ENCODE measurements at places on chromosomes 5 and 9.

GRCh38 chr9:133884907-133885744 is 107.0 kb downstream of the VAV2 start:
- no peak for DNase-seq

DNA sequence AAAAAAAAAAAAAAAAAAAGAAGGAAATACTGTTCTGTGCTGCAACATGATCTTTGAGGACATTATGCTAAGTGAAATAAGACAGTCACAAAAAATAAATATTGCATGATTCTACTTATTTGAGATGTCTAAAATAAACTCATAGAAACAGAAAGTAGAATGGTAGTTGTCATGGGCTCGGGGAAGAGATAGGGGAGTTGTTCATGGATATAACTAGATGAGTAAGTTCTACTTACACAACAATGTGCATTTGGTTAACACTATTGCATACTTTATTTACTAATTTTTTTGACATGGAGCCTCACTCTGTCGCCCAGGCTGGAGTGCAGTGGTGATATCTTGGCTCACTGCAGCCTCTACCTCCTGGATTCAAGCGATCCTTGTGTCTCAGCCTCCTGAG is 15.2 kb downstream of the MAML1 start:
- DNase-seq, result no peak

- DNase-seq, result no peak
These were observed 3.8 kb downstream of the DMRT2 start for GRCh38 chr9:1053986-1054425.

- no peak for DNase-seq
These were observed 21.7 kb upstream of the C5orf47 start for GRCh38 chr5:173967241-173967640.

GRCh38 chr5:56356121-56356835 is 123.1 kb upstream of the ANKRD55 start:
- no peak for DNase-seq

- DNase-seq, result no peak
These were observed 103.5 kb downstream of the NTRK2 start for GRCh38 chr9:84773022-84773421.
